NCI-H1048 (cell line): ENCODE measurements at places on chromosomes 16 and 17.

DNA sequence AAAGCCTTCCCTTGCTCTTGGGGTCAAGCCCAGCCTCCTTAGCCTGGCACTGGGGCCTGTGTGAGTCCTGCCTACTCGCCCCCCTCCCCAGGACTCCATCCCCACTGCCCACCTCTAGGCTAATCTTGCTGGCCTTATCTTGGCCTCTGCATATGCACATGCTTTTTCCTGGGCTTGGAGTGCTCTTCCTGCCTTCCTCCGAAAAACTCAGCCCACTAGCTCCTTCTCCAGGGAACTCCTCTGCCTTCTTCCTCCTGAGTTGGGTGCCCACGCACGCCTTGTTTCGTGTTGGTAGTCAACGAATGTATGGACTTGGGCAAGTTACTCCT lies 16.5 kb downstream of the TBX2 start:
- no peak for DNase-seq

- no peak for DNase-seq
Measured at GRCh38 chr17:78796517-78796900, 14.4 kb upstream of the CYTH1 start.

DNA sequence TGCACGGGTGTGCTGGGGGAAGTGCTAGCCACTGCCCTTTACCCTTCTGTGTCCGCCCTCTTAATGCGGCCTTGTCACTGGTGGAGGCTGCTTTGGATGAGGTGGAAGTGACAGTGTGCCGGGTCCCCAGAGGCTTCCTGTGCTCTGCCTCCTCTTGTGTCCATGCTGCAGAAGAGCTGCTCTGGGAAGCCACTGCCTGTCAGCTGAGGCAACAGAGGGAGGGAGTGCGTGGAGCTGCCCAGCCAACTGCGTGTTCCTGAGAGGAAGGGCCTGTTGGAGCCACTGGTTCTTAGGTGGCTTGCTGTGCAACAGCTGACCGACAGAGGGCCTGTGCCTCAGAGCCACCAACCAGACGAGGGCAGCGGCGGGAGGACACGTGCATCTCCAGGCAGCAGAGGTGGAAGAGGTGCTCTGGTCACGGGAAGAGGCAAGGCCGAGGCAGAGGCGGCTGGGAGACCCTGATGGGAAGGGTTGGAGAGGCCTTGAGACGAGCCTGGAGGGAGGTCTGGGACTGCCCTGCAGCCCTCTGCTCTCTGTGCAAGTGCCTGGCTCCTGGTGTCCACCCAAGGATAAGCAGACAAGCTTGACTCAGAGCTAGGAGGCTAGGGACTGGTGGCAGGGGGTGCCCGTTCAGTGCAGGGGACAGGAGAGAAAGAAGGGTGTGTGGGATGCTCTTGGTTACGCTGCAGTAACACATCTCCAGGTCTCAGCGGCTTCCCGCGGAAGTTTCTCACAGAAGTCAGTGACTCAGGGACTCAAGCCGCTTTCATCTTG lies 25.4 kb downstream of the B9D1 start:
- no peak for DNase-seq

GRCh38 chr17:75625813-75626486 lies 7.3 kb upstream of the SMIM5 start:
- DNase-seq, result no peak

DNA sequence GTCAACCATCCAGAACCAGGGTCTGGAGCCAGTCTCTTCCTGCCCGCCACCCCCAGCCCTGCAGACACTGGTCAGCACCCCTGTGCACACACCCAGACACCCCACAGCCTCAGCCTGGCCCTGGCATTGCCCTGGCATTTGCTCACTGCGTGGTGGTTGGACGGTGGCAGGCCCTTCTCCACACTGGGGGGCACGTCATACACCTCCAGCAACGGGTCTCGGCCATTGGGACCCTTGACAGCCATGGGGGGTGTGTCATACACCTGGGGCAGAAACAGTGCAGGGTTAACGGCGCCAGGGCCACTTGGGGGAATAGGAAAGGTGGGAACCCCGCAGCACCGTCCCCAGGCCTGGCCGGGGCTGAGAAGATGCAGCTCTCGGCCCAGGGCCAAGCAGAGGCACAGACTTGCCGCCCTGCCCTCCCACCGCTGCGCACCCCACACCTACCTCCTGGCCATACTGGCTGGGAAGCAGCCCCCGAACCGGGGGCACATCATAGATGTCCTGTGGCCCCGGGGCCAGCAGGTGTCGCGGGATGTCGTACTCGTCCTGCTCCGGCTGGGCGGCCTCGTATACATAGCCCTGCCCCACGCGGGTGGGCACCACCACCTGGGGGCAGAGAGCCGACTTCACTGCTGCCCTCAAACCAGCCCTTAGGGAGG lies 14.6 kb downstream of the BCAR1 start:
- no peak for DNase-seq

GRCh38 chr17:2157675-2158395 lies 102.9 kb downstream of the HIC1 start:
- DNase-seq, result no peak

DNA sequence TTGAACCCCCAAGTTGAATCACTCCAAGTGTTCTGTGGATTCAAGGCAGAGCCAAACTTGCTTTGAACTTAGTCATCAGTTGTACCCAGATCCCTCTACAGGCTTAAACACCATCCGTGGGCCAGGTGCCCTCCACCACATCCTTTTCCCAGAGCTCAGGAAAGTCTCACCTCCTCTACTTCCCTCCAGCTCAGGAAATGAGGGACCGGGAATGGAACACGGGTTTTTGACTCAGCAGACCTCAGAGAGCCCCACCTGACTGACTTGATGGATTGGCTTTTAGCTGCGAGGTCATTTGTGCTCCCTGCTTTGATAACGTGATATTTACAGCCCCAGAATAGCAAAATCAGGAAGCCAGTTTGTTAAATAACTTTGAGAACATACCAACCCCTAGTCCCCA lies 20.1 kb downstream of the GID4 start:
- DNase-seq, result no peak

- no peak for DNase-seq
Measured at GRCh38 chr17:4620531-4621101, 20.9 kb downstream of the ALOX15 start.

- no peak for DNase-seq
Measured at GRCh38 chr16:23320693-23321092, 18.6 kb downstream of the SCNN1B start.

GRCh38 chr17:74873874-74874614 lies 1.2 kb upstream of the FDXR start:
- no peak for DNase-seq

DNA sequence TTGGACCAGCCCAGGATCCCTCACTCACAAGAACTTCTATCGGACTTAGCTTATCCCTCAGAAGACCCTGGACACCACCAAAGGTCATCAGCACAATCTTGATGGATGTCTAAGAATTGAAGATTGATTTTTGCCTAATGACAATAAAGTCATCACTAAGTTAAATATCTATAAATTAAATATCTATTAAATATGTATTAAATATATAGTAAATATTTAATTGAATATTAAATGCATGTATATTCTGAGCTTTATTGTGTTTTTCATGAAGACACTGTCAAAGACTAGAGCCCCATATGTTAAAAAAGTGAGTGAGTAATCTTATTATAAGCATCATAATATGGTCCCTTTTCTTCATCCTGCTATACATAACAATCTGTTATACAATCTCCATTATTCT lies 751.1 kb downstream of the KCNJ2 start:
- DNase-seq, result no peak

- no peak for DNase-seq
Measured at GRCh38 chr16:22933173-22933572, 119.2 kb downstream of the HS3ST2 start.

- no peak for DNase-seq
Measured at GRCh38 chr16:56995136-56995805, 5.9 kb downstream of the NLRC5 start.

DNA sequence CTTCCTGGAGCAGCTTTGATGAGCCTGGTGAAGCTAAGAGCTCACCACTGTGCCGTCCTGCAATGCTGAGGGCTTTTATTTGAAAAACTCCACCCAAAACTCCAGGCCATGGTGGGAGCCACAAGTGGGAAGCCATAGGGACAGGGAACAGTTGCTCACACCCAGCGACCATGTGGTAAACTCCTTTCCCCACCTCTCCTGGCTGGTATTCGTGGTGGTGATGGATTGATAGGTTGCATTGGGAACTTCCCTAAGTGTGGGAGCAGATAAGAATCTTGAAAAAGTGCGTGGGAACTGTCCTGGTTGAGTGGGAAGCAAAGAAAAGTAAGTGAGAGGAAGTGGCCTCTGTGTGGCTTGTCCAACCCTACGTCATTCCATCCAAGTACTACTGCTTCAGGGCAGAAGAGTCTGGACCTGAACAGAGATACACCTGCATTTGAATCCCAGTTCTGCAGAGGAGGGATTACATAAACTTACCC lies at the start of gene CCL1:
CCL1 (minus strand) TSS at position 51 of the 479 bp plus-strand sequence. CDS start 72 bp downstream, outside the sequence.
- DNase-seq, result no peak

DNA sequence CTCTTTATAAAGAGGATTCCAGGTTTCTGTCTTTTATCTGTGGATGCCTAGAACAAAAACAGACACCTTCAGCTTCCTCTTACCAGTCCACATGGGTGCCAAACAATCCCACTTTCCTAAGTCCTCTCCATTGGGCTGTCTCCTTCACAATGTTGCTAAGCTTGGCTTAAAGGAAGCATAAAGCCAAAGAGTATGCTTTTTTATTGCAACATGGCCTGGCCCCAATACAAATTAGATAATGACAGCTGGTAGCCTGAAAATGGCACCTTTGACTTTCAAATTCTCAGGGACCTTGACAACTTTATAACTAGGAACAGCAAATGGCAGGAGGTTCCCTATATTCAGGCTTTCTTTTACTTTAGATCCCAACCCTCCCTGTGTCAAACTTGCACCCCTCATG lies 55.8 kb downstream of the SLFN5 start:
- DNase-seq, result no peak

DNA sequence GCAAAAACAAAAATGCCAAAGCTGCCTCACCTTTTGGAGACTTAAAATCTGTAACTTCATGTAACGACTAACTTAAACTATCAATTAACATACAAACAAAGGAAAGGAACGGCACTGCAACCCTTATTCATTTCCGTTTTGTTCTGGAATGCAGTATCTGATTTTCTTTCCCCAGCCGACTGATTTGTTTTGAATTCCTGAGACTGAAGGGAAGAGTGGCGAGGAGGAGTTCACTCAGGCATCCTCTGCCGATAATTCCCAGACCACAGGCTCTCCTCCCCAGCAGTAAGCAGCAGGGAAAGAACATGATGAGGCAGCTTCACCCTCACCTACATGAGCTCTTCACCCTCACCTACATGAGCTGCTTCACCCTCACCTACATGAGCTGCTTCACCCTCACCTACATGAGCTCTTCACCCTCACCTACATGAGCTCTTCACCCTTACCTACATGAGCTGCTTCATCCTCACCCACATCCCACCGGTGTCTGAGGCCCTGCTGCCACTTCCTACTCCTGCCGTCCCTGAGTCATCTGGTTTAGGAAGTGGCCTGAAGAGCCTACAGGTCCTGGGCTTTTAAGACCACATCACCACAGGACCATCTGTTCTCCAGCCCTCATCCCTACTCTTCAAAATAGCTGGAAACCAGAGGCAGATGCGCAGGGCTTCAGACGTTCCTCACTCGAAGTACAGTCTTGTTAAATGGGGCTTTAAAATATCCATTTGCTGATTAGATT lies 168.0 kb upstream of the RPH3AL start:
- no peak for DNase-seq

DNA sequence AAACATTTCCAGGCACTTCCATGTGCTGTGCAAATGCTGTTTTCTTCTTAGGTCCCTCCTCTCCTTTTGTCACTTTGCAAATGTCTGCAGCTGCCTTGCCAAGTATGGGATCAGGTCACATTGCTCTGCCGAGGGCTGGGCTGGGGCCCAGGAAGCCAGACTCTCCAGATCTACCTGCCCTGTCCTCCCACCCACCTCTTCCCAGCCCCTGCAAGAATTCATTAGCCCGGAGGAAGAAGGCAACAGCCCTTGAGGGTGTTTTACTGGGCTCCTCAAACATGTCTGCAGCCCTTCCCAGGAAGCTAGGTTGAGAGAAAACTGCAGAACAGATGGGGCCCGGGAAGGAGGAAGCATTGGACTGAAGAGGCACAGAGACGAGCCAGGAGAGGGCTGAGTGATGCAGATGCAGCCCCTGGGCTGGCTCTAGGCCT lies 47.1 kb downstream of the WSB1 start:
- DNase-seq, result no peak

GRCh38 chr17:15169676-15170075 lies 95.5 kb downstream of the PMP22 start:
- no peak for DNase-seq

- DNase-seq, result no peak
Measured at GRCh38 chr16:89009343-89010209, 32.6 kb upstream of the CBFA2T3 start.

GRCh38 chr17:55717898-55718735 lies 4.5 kb downstream of the TMEM100 start:
- DNase-seq, result no peak

- DNase-seq, result no peak
Measured at GRCh38 chr16:69566981-69567680, 1.4 kb downstream of the NFAT5 start.

DNA sequence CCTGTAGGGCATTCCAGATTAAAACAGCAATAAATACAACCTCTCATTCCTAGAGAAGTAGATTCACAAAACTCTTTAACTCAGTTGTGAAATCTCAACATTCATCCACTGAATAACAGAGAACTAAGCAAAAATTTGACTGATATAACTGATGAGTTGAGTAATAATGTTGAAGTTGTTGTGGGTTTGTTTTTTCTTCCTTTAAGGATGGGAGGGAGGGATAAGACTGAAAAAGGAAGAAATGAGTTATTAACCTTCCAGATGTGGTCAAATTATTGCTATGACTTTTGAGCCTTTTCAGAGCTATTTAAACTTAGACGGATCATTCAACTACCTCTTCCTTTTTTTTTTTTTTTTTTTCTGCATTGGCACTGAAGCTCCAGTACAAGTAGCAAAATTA lies 38.6 kb downstream of the SKAP1 start:
- no peak for DNase-seq

DNA sequence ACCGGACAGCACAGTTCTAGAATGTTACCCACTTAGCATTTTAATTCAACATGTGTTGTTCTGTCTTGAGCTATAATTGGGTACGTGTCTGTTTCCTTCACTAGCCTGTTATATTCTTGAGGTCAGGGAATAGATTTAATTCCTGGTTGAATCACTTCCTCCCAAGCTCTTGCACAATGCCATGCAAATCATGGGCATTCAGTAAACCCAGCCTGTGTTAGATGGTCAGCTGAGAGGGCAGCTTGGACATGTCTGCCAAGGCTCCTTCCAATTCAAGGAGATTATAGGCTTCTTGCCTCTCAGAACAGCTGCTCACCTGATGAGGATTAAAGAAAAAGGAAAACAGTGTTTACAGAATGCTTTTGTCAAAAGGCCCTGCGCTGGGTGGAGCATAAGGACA lies 12.6 kb downstream of the C1QTNF1 start:
- DNase-seq, result no peak
